ENCODE measurements at places on chromosomes 5 and 9.

DNA sequence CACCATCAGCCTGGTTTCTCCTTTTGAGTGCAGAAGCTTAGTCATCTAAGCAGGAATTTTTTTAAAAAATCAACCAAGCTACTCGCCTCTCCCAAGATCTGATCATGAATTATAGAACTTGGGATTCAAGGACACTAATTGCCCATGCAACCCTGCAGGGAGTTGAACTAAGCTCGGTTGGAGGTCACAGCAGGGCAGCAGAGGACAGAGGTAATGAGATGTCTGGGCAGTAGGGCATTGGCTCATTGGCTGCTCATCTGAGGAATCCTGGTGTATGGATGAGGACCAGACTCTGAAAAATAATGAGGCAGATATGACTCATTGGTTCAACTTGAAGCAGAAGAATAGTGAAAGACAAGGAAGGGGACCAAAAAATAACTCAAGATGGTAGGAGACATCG, 111.8 kb upstream of the TLE1 start:
- DNase-seq = peak; percentile 77

DNA sequence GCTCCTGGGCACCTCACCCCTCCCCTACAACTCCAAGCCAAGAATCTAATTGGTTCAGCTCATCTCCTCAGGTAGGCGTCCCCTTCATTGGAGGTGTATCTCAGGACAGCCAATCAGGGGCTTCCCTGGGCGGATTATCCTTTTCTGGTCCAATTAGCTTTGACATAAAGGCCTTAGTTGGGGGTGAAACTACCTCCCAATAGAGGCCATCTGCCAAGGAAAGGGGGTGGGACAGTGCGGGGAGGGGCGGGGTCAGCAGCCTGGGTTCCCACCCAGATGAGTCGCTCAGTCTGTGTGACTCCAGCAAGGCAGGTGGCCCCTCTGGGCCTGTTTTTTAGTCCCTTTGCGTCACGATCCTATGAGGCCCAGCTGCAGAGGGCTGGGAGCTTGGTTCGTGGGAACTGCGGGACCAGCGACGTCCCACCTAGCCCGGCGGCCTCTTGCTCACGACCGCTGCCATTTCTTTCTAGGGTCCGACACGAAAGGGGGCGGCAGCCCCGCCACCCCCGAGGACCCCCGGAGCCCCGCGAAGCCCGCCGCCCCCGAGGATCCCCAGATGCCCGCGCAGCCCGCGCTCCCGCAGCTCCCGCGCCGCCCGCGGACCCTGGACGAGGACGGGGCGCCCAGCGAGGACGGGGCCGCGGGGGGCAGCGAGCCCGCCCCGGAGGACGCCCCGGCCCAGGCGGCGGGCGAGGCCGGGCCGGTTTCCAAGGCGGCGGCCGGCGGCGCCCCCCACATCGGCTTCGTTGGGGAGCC, 8.9 kb downstream of the PRRT1B start:
- DNase-seq = no peak

DNA sequence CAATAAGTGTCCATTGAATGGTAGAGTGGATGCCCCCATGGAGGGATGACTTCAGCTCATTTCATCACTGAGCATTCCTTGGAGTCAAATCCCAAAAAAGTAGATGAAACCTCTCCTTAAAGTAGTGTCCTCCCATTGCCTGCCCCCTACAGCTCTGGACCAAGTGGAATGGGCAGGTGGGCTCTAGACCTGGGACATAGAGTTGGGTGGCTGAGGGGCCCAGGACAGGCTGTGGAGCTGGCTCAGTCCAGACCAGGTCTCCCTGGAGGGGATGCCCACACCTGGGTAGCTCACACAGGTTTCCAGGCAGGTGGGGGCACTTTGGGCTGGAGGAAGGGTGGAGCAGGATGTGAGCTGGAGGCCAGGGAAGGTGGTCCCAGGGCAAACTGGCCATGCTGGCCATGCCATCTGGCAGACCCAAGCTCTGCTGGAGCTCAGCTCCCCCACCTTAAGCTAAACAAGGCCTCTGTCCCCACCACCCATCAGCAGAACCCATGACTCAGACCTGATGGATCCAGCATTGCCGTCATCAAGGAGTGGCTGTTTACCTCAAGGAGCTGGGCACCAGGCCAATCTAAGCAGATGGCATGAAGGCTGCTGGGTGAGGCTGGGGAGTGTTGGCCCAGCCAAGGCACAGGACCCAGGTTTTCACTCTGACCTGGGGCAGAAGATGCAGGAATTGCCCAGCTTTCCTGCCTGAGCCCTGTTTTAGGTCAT, 6.2 kb upstream of the SPINK4 start:
- peak; percentile 61 for DNase-seq

GRCh38 chr9:24293386-24293785, 252.3 kb downstream of the IZUMO3 start:
- DNase-seq = no peak

- DNase-seq = no peak
Measured at GRCh38 chr9:133257465-133257956, 17.5 kb downstream of the ABO start.

GRCh38 chr5:180212363-180213255, 3.6 kb upstream of the RASGEF1C start:
- no peak for DNase-seq

- no peak for DNase-seq
Measured at GRCh38 chr9:93235300-93235960, 51.5 kb downstream of the WNK2 start.

DNA sequence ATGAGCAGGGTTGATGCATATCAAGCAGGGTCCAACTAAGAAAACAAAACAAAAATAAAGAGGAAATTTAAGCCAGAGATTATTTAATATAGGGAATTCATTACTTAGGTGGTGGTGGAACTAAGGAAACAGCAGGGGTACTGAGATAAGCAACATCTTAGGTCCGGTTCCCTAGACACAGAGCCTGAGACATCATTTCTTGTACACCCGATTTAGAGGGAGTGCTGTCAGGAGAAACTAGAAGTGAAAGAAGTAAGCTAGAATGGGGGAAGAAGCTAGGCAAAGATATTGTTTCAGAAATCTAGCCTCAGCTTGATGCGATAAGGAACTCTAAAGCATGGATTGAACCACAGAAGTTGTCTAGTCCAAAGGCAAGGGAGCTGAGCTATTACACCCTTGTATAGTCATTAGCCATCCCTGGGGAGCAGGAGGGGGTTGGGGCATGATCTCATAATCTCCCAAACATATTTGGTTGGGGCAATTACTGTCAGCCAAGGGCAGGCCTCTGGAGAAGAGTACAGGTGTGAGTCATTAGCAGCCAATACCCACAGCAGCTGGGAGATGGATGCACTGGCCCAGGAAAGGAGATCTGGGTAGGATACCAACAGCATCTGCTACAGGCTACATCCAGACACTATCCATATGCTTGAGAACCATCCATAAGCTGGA, 194.5 kb downstream of the ARL15 start:
- no peak for DNase-seq

DNA sequence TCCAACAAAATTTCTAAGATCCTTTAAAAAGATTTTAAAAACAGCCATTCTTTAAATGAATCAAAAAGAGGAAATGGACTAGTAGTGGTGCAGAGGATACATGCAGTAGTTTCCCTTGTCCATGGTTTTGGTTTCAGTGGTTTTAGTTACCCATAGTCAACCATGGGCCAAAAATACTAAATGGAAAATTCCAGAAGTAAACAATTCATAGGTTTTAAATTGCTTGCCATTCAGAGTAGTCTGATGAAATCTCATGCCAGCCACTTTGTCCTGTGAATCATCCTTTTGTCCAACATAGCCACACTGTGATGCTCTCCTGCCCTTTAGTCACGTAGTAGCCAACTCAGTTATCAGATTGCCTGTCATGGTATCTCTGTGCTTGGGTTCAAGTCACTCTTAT, 286.1 kb downstream of the ANXA1 start:
- DNase-seq = no peak

- no peak for DNase-seq
Measured at GRCh38 chr9:104810421-104811339, 46.8 kb downstream of the NIPSNAP3B start.

DNA sequence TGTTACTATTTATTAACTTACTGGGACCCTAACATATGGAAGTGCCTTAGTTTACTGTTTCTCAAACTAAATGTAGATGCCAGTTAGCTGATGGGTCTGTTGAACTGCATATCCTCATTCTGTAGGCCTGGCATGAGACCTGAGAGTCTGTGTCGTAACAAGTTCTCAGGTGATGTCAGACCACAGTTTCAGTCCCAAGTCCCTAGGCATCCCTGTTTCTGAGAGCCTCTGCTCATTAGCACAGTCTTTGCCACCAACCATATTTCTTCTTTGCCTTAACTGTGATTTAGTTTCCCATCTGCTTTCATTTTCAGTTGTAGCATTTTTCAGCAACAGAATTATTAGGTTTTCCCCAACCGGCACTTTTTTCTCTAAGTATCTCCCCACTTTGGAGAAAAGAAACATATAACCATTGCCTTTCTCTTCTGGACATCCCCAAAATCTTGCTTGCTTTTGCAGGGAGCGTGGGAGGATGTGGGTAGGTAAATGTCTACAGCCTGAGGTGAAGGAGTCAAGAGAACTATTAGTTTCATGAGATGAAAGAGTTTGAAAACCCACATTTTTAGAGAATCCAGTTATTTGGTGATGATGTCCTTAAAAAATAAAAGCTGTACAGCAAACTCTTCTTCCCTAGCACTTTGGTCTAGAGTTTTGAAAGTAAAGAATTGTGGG, 74.6 kb downstream of the NUDT12 start:
- DNase-seq = no peak

DNA sequence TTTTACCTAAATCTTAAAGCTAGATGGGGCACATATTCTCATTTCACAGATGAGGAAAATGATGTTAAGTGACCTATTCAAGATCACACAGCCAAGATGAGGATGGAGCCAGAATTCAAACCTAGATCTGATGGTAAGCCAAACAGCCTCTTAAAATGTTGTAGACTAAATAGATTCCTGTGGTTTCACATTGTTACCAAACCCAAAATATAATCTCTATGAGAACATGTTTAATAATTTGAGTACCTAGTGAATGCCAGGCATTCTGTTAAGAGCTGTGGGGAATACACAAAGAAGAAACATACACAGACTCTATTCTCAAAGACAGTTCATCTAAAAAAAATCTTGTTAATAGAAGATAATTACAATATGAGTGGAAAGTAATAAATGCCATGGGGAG, 25.2 kb downstream of the HOMER1 start:
- DNase-seq = no peak

- no peak for DNase-seq
Measured at GRCh38 chr5:75342836-75343235, 5.8 kb downstream of the HMGCR start.

- no peak for DNase-seq
Measured at GRCh38 chr5:60538426-60538825, 161.5 kb downstream of the DEPDC1B start.

- no peak for DNase-seq
Measured at GRCh38 chr5:11415751-11416150, 488.5 kb downstream of the CTNND2 start.

GRCh38 chr5:81209869-81210493, 23.1 kb upstream of the CKMT2 start:
- DNase-seq = no peak

GRCh38 chr5:176497852-176498251, 39.4 kb downstream of the RNF44 start:
- no peak for DNase-seq

- no peak for DNase-seq
Measured at GRCh38 chr5:10789726-10790125, 28.7 kb upstream of the DAP start.

DNA sequence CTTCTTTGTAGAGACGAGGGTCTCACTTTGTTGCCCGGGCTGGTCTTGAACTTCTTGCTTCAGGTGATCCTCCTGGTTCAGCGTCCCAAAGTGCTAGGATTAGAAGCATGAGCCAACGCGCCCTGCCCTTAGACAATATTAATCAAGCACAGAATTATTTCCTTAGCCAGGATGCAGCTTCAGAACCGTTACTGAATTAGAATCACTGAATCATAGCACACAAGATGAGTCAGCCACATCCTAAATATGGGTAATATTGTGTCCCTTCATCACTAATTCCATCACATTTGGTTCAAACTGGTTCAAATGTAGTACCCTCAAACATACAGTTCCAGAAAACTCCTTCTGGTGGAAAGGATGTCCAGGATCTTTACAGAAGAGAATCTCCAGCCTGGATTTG, 82.7 kb downstream of the BNC2 start:
- DNase-seq = no peak

DNA sequence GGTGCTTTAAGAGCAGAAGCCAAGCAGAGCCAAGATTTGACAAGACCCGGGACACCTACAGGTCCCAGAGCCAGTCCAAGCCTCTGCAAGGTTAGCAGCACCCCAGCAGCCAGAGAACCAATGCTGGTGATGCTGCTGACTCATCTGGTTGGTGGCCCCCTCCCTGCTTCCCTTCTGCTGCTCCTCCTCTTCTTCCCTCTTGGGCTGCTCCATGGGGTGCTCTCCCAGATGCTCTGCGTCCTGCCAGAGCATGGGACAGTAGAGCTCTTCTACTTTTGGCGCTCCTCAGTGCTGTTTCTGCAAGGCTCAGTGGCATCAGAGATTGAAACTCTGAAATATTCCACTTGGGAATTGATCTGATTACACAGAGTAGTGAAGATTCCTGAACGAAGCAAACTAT, 76.1 kb upstream of the SAP30L start:
- no peak for DNase-seq

- DNase-seq = no peak
Measured at GRCh38 chr5:154196955-154197652, 6.6 kb downstream of the GALNT10 start.

DNA sequence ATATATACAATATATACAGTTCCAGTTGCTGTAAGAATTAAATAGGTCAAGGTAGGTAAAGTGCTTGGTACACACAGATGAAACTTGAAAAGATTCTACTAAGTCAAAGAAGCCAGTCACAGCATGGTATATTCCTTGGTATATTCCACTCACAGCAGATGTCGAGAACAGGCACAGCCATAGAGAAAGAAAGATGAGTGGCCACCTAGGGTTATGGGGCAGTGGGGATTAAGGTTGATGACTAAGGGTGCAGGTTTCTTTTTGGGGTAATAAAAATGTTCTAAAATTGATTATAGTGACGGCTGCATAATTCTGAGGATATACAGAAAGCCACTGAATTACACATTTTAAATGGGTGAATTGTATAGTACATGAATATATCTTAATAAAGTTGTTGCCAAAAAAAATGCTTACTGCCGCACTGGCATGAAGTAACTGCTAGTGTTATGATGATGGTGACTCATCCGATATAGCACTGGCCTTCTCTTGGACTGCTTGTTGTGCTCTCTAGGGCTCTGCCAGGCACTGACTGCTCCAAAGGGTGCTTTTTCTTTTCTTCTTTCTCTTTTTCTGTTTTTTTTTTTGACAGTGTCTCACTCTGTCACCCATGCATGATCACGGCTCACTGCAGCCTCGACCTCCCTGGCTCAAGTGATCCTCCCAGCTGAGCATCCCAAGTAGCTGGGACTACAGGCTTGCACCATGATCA, 23.5 kb downstream of the TBC1D2 start:
- DNase-seq = peak; percentile 56

All from GM04504 (cell line).